ENCODE measurements at places on chromosomes 13 and 19.

DNA sequence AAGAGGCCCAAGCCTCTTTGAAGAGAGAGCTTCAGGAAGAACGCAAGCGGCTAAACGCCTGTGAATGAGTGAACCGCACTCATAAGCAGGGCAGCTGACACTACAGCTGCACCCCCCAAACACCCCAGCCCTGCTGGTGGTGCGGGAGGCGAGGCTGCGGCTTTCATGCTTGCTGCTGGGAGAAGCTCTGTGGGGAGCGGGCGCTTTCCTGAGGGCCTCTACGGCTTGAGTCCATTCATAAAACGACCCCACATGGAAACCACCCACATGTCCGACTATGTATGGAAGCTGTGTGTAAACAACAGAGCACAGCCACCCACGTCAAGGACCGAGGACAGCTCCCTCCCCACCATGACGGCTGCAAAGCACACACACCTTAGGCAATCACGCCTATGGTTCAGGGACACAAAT, 5.5 kb downstream of the AP3D1 start:
- DNase-seq = no peak

- DNase-seq = no peak
Observed at GRCh38 chr13:41462427-41462826, 5.1 kb downstream of the RGCC start.

- DNase-seq = no peak
Observed at GRCh38 chr13:29858231-29858630, 7.8 kb upstream of the UBL3 start.

GRCh38 chr13:52158629-52159158, 703 bp downstream of the NEK3 start:
- DNase-seq = peak; percentile 48

- DNase-seq = no peak
Observed at GRCh38 chr19:41218615-41219507, at the start of gene AXL. Gene AXL, plus strand, starts transcription at chr19:41219223. Its CDS starts 170 bp downstream, at chr19:41219393.

- no peak for DNase-seq
Observed at GRCh38 chr13:76499891-76500290, 386.3 kb downstream of the KCTD12 start.

DNA sequence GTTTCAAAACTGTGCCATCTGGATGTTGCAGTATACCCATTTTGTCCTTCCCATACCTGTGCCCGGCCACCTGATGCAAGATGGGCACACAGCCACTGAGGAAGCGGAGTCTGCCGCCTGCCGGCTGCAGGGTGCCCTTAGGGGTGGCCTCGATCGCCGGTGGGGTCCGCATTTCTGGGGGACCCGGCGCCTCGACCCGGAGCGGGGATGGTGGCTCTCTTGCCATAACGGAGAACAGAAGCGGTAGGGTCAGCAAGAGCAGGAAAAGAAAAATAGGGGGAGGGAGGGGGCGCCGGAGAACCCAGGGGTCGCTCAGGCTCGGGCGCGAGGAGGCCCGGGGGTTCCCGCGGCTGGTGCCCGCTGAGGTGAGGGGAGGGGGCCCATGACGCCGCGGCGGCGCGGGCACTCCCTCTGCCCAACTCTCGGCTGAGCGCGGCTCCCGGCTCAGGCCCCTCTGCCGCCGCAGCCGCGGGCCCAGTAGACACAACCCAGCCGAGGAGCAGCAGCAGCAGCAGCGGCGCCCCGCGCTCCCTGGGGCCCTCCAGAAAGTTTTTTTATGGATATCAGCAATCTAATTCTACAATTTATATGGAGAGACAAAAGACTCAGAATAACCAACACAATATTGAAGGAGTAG, 13.8 kb upstream of the CYP4F2 start:
- DNase-seq = no peak

- no peak for DNase-seq
Observed at GRCh38 chr19:17865364-17866311, 5.9 kb downstream of the RPL18A start.

DNA sequence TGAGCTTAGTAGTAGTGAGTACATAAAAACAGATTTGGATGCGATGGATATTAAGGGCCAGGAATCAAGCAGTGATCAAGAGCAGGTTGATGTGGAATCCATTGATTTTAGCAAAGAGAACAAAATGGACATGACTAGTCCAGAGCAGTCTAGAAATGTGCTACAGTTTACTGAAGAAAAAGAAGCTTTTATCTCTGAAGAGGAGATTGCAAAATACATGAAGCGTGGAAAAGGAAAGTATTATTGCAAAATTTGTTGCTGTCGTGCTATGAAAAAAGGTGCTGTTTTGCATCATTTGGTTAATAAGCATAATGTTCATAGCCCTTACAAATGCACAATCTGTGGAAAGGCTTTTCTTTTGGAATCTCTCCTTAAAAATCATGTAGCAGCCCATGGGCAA, 11.4 kb downstream of the CHAMP1 start:
- DNase-seq = no peak

DNA sequence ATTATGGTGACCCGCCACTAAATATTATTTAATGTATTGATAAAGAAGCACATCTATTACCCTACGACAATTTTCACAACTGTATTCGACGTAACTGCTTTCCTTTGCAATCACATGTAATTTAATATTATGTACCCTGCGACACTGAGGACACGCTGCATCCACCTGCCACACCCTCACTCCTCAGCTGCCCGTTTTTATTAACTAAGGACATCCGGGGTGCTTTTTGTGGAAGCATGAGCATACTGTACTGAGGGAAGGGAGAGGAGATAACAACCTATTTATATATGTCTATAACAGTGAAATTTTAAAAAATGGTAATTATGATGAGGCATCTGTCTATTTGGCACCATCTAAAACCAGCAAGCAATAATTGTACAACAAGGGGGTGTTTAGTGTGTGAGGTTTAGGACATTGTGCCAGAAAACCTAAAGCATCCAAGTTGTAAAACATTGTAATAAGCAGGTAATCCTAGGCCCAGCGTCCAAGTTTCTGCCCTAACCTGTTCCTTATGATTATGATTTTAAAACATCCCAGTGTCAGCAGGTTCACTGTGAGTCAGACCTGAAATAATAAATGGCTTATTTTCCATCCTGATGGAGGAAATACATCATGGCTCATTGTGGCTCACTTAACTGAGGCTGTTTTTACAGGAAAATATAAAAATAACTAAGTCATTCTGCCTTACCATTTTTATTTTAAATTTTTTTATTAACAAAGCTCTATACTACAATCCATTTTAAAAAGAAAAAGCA, 56.3 kb downstream of the FOXO1 start:
- DNase-seq = no peak

DNA sequence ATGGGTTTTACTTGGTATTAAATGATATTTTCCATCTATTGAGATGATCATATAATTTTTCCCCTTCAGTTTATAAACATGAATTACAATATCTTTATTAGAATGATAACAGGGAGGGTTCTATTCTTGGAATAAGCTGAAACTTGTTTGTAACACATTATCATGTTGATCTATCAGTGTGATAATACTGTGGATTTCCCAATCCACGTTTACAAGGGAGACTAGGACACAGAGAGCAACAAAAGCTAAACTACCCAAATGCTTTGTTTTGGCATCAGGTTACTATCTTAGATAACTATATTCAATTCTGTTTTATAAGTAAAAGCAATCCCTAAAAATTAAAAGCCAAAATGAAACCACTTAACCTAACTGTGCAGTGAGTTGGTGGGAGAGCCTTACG, 92.5 kb downstream of the TUBGCP3 start:
- no peak for DNase-seq

- peak; percentile 13 for DNase-seq
Observed at GRCh38 chr13:73998631-73999030, 135.6 kb downstream of the KLF12 start.

DNA sequence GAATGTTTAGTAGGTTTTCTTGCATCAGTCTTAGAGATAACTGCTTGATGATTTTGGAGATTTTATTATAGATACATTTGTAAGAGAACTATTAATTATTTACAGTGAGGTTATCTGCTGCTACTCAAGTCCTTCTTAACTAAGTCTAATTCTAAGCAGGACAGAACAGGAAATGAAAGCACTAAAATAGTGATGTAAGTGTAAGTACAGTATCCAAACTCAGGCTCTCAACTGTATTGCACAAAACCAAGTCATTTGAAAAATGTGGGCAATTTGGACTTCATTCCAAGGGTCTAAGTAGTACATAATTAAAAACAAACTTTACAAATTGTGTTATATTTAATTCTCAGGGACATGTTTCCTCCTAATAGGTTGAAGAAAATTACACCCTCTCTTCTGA, 417.1 kb downstream of the ITGBL1 start:
- no peak for DNase-seq

DNA sequence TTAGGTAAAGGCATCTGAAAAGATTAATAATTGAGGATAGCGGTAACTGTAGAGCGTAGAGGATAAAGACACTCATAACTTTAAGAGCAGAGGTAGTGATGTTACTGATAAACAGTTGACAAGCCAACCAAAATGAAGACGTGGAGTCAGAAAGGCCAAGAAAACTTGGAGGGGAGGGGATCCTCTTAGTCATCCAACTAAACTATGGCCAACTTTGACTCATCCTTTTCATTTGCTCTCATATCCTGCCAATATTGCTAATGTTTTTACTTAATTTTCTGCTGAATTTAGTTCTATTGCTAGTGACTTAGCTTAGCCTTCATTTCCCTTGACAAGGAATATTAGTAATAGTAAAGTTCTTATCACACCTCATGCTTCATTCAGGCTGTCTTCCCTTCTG, 13.4 kb downstream of the ITGBL1 start:
- no peak for DNase-seq

DNA sequence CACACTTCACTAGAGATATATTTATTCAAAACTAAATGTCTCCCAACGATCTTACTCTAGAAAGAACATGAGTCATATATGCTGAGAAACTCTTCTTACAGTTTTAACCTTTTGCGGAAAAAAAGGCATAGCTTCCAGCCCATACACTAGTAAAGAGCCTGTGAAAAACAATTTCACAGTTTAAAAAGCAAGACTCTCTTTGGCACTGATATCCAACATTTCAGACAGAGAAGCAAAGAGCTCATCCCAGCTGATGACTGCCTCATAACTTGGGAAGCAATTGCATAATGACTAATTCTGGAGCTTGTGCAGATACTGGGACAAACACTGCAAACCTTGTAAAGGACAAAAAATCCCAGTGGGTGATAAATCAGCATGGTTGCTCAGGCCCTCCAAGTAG, 88.0 kb downstream of the ENOX1 start:
- DNase-seq = no peak

- peak; percentile 35 for DNase-seq
Observed at GRCh38 chr13:112391746-112392145, 15.6 kb downstream of the SPACA7 start.

- no peak for DNase-seq
Observed at GRCh38 chr19:30631033-30631370, 258.8 kb downstream of the ZNF536 start.

DNA sequence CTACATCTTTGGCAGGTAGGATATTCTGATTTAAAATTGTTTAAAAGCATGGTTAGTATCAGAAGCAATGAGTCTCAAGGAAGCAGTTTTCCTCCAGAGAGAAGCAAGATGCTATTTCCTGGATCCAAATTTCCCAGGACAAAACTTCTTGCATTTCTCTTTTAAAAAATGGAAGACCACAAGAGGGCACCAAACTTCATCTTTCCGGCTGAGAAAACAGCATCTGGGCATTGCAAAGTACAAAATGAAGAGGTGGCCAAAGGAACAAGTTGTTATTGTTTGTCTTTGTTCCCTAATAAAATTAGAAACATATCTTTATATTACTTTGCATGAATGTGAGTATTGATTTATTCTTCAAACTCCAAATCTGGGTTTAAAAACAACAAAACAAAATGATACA, 60.0 kb upstream of the LRCH1 start:
- peak; percentile 72 for DNase-seq

DNA sequence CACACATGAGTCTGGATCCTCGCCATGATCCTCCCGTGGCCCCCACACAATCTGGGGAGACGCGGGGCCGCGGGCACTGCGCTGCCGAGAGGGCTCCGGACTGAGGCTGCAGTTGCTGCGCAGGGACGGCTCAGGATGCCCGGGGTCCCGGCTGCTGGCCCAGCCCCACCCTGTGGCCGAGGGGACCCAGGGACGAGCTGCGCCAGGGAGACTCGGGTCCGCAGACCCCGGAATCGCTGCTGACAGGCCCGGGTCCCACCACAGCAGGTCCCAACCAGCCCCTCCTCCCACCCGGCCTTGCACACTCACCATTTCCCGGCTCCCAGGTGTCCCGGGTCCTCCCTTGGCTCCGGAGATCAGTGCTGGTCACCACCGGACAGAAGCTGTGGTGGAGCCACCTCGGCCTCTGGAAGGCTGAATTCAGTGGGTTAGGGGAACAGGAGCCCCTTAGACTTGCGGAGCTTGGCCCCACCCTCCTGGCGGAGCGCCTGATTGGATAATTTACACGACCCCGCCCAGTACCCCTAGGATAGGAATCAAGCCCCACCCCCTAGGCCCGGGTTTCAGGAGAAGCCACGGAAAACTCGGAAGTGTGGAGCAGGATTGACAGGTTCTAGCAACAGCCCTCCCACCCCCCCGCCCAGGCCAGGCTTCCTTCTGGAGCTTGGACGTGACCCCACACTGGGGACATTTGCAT, 57.4 kb downstream of the ZNF44 start:
- DNase-seq = no peak

DNA sequence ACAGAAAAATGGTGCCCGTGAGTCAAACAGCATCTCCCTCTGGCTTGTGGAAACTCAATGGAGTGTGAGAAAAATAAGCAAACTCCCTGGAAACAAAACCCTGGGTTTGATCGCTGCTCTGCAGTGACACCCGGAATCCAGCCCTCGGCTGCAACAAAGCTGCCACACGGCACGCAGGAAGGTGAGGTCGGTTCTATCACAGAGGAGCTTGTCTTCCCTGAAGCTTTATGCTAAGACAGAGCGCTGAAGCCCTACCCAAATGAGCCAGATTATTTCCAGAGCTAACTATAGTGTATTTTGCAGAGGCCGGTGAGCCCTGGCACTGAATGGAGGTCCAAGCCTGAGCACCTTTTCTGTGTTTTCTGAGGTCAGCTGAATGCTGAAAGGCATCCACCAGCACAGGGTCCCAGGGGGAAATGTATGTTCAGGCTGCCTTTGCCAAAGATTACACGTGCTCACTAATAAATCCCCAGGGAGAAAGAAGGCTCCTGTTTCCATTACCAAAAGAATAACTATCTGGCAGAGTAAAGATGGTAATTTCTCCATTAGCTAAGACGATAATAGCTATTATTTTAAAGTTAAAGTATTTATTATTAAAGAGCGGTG, 77.8 kb downstream of the TSHZ3 start:
- DNase-seq = peak; percentile 50

DNA sequence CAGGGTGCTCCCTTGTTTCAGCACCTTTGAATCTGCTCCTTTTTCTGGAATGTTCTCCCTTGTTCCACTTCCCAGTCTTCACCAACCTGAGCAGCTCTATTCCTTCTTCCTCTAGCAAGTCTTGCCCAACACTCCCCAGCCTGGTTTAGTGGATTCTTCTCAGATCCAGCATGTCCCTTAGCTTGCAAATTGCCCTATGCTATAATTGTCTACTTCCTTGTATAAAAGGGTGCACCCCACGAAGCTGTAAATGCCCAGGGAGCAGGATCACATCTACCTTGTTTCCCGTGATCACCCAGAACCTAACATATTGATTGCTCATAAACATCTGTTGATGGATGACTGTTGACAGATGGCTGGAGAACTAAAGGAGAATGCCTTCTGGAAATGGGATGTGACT, 93.2 kb upstream of the C1QTNF9B start:
- no peak for DNase-seq

Data from NCI-H526 (cell line).